ENCODE measurements at places on chromosomes 11 and 22.

GRCh38 chr11:541433-541885, 4.1 kb downstream of the LRRC56 start:
- no peak for DNase-seq

DNA sequence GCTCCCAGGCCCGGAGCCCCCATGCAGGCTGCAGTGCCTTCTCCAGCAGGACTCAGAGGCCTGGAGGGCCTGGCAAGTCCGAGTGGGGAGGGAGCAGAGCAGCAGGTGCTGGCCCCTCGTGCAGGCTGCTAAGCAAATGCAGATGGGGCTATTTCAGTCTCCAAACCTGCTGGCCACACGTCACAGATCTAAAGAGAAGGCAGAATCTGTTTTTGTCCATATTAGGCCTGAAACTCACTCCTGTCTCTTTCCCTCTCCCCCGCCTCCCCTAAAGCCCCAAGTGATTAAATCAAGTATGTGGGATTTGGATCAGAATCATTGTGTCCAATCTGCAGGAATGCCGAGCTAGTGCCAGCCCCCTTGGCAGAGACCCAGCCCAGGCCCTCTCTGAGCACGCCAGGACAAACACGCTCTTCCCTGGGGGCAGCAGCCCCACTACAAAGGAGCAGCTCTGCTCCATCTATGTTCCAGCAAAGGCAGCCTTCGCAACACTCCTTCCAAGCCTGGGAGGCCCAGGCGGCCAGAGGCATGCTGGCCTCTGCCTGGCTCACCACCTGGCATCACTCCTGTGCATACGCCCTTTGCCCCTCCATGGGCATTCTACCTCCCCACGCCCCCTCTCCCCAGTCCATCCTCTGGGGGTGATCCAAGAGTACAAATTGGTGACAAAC, 26.5 kb downstream of the RPL27A start:
- no peak for DNase-seq

DNA sequence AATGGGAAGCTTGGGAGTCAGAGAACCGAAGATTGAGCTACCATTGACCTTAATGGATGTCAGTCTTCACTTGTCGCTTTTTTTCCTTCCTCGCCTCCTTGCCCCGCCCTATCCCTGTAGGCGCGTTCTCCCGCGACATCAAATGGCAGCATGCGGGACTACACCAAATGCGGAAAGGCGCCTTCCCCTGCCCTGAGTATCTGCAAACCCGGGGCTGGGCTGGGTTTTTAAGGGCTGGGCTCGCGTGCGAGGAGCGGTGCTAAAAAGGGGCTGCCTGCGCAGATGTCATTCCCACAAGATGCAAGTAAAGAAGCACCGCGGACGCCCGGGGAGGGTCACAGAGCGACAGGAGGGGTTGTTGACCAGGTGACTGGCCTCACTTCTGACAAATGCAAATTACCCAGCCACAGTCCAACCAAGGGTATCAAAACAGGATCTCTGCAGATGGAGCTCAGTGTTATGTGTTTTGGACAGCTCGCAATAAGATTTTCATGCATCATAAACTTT, 4.7 kb upstream of the FAM111B start:
- DNase-seq, result no peak

DNA sequence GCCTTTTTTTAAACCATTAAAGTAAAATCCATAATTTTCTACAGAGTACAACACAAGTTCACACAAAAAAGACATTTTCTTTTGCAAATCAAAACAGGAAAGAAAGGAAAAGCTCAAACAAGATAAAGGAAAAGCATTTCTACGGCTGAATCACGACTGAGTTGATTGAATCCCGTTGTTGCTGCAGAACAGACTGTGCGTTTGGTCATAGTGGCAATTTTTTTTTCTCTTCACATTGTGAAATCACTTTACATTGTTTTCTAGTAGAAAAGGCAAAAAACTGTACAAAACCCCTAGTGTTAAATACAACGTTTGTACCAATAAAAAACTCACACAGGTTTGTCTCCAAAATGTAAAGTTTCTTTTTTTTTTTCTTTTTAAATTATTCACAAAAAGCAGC, 17.3 kb upstream of the RAPSN start:
- no peak for DNase-seq

DNA sequence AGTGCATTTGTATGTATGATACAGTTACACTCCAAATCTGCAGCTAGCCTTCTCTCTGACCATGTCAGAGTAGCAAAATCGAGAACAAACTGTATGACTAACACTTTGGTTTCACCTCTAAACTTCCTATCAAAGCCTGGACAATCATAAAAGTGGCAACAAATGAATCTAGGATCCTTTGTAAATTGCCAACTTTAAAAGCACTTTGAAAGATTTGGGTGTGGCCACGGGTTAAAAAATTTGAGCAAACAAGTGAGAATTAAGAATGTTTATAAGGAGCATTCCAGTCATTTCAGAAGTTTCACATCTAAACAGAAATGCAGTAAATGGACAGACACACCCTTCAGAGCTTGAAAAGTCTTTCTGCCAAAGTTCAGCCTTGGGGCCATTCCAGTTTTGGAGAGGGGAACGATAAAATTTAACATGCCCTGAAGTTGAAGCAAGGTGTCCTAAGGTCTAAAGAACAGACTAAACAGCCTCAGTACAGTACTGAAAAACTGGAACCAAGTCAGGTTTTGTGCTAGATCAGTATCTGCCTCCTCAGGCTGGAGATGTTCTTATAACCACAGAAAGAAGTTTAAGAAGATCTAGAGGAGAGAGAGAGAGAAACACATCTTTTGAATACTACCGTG, 181.9 kb upstream of the BDNF start:
- no peak for DNase-seq

- no peak for DNase-seq
Observed at GRCh38 chr22:39985383-39986035, 9.2 kb upstream of the FAM83F start.

DNA sequence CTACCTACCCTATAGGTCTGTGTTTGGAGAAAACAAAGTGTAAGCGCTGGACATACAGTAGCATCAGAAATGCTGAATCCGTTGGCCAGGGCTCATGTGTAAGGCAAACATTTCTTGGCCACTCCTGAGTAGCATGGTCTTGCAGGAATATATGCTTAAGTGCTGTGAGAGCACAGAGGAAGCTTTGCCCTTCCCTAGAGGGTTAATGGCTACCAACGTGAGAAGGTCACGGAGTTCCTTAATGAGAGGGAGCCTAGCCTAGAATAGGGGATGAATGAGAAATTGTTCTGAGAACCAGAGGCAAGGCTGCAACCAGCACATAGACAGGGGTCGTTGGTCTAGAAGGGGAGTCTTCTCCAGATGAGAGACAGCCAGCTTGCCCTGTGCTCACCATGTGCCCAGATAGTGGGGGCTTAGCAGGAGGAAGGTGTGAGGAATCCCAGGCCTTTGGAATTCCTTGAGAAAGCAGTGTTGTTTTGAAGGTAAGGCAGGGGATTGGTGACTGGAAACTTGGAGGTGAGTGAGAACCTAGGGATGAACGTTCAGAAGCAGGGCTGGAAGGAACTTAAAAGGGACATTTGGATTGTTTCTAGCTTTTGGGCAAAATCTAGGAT, 29.5 kb downstream of the RCOR2 start:
- no peak for DNase-seq

- DNase-seq, result peak; percentile 24
Observed at GRCh38 chr11:131370090-131370751, at the start of gene NTM. Gene NTM (plus strand): TSS chr11:131370615.

- DNase-seq, result no peak
Observed at GRCh38 chr11:124895471-124895971, 2.1 kb downstream of the ROBO4 start.

DNA sequence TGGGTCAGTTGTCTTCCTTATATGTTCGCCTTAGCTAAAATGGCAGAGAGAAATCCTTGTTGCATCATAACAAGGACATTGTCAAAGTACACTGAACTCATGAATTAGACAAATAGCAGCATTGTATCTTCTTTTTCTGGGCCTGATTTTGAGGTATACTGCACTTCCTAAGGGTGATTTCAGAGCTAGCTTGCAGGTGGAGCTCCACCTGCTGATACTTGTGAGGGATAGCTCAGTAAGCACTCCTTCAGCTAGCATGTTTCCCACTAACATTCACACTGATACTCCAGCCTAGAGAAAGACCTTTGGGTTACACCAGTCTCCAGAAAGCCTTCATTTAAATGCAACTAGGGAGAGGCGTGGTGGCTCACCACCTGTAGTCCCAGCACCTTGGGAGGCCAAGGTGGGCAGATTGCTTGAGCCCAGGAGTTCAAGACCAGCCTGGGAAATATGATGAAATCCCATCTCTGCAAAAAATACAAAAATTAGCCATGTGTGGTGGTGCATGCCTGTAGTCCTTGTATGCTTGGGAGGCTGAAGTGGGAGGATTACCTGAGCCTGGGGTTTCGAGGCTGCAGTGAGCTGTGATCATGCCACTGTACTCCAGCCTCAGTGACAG, 29.8 kb downstream of the JAM3 start:
- DNase-seq, result no peak

DNA sequence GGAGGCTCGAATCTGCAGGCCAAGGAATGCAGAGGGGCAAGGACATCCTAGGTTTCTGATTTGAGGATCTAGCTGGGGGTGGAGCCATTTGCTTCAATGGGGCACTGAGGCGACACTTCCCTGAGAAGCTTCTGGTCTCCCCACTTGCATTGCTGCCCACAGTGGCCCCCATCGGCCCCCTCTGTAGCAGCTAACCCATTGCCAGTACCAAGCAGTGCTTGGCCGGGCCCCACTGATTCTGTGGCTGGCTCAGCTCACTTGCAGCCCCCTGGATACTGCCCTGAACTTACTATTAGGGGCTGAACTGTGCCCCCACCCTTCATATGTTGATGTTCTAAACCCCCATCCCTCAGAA, 42.9 kb upstream of the SHISAL1 start:
- no peak for DNase-seq

DNA sequence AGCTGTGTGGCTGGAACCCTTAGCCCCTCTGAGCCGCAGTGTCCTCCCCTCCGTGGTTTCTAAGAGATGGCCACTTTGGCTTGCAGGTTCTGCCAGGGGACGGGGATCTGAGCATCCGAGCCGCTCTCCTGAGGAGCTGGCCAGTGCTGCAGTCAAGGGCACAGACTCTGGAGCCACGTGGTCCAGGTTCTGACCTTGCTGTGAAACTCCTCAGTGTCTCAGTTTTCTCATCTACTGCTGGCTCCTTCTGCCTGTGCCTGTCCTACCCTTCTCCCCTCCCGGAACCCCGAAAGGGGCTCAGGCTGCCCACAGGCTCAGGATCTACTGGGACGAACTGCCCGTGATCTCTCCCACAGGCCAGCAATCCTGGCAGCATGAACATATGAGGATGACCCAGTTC, 65.4 kb upstream of the TTLL12 start:
- DNase-seq, result no peak

- no peak for DNase-seq
Observed at GRCh38 chr22:46001426-46002106, 24.6 kb upstream of the WNT7B start.

GRCh38 chr11:10414659-10415058, 40.4 kb upstream of the AMPD3 start:
- DNase-seq, result no peak

GRCh38 chr11:4460151-4460550, 11.1 kb downstream of the OR52K2 start:
- DNase-seq, result no peak

DNA sequence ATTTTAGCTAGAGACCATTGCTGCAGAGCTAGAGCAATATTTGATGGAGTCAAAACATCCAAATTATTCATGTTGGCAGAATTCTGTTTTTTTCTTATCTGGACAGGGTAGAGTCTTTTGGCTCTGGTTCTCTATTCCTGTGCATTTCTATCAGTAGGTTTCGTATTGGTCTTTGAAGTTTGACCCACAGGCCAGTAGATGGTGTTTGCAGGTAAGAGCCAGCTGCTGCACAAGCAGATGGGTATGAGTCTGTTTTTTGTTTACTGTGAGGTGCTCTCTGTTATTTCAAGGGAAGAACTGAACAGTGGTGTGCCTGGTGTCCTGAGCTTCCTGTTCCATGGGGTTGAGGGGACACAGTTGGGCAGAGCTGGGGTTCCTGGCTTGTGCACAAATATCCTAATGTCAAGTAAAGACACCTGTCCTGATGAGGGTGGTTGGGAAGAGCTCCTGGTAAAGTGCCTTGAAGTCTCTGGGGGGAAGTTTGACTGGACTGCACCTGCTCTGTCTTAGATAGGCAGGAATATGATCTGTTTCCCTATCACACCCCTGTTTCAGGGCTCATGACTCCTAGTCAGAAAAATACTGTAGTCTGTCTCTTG, 34.0 kb upstream of the SLC22A25 start:
- no peak for DNase-seq

- no peak for DNase-seq
Observed at GRCh38 chr11:132278801-132279574, 908.6 kb downstream of the NTM start.

GRCh38 chr11:14886513-14886912, 5.5 kb downstream of the CYP2R1 start:
- no peak for DNase-seq

DNA sequence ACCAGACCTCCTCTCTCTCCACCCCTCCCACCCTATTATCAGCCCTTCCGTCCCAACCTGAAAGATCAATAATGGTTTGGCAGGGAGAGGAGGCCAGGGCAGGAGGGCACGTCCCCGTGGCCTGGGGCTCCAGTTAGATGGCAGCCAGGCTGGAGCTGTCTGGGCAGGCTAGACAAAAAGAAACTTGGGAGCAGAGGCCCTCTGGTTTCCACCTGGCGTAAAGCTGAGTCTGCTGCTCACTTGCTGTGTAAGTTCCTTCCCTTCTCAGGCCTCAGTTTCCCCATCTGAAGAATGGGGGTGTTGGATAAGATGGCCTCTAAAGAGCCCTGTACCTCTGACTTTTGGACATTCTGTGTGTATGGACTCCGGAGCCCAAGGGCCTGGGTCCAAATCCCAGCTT, 3.8 kb upstream of the RHOD start:
- DNase-seq, result no peak

- no peak for DNase-seq
Observed at GRCh38 chr11:132957881-132958280, 574.4 kb downstream of the OPCML start.

GRCh38 chr11:91630916-91631673, 593.5 kb upstream of the FAT3 start:
- no peak for DNase-seq

- no peak for DNase-seq
Observed at GRCh38 chr22:45859231-45860161, 117.5 kb downstream of the WNT7B start.

- DNase-seq, result no peak
Observed at GRCh38 chr11:65341856-65342255, 8.2 kb downstream of the DPF2 start.

GRCh38 chr11:115929618-115930129, 425.5 kb upstream of the CADM1 start:
- DNase-seq, result no peak

GRCh38 chr11:43579919-43580276, 100.6 kb upstream of the HSD17B12 start:
- no peak for DNase-seq

DNA sequence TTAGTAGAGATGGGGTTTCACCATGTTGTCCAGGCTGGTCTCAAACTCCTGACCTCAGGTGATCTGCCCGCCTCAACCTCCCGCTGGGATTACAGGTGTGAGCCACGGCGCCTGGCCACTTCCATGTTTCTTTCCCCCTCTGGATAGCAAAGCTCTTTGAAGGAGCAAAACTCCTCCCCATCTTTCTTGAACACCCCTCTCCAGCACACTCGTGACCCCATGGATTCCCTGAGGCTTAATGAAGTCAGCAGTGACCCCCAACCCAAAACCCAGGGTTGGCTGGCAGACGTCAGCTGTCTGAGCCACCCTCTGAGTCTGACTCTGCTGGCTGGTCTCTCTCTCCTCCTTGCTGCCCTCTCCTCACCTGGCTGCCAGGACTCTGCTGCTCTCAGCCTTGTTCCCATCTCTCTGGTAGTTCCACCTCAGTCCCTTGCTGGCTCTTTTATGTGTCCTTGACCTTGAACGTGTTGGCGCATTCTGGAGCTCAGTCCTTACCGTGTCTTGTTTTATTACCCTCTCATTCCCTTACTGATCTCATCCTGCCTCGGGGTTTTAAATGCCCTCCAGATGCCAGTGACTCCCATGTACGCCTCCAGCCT, 44.5 kb downstream of the PARVG start:
- no peak for DNase-seq
